HuH-7 (cell line): ENCODE measurements at places on chromosomes 1 and 21.

GRCh38 chr1:202148391-202148790 is 3.9 kb upstream of the ARL8A start:
- DNase-seq = no peak

GRCh38 chr1:178150610-178151009 is 56.7 kb downstream of the RASAL2 start:
- no peak for DNase-seq

DNA sequence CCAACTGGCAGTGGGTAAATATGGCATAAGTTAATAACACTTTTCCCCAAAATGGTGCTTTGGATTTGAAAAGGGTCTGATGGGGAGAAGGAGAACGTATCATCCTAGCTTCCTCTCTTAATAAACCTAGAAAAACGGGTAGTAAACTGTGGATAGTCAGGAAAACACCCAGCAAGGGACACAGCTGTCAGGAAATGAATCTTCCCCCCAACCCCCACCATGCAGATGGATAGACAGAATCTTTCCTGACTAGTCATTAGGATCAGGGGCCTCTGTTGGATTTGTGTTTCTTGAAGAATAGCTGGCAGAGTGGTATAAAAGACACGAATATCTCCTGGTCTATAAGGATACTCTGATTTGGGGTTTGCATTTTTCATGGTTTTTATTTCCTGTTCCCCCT is 22.5 kb upstream of the LAX1 start:
- no peak for DNase-seq

DNA sequence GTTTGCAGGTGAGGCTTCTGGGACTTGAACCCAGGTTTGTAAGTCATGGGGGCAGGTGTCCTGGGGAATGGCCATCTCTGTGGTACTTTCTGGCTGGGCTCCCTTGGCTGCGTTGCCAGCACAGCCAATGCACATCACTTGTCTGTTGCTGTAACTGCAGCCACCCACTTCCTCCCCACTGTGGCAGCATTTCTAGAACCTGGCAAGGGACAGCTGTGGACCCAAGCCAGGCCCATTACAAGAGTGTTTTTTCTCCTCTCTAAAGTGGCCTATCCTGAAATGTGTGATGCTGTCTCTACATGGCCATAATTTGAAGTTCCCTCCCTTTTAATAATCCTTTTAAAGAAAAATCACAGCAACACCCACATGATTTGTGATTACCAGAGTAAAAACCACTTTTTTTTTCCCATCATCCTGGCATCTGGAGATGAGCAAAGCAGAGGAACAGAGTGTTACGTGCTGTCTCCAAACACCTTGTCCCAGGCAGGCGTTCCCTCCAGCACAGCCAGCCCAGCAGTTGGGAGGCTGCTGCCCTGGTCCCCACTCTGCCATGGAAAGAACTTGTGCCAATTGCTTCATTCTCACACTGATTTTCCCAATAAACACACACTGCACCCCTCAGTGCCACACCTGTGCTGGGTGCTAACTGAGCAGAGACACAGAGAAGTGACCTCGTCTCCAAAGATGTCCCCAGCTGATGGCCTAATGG is 360.6 kb upstream of the USP24 start:
- no peak for DNase-seq

DNA sequence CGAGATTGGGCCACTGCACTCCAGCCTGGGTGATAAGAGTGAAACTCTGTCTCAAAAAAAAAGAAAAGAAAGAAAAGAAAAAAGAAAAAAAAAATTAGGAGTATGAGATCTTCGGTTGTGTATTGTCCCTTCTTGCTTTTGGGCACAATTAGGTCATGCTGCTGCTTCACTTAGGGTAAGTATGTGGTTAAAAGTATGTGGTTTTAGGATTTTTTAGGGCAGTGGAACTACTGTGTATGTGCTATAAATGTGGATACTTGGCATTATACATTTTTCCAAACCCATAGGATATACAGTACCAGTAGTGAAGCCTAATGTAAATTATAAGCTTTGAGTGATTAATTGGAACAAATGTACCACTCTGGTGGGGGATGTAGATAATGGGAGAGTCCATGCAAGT is 31.2 kb downstream of the VANGL2 start:
- no peak for DNase-seq

DNA sequence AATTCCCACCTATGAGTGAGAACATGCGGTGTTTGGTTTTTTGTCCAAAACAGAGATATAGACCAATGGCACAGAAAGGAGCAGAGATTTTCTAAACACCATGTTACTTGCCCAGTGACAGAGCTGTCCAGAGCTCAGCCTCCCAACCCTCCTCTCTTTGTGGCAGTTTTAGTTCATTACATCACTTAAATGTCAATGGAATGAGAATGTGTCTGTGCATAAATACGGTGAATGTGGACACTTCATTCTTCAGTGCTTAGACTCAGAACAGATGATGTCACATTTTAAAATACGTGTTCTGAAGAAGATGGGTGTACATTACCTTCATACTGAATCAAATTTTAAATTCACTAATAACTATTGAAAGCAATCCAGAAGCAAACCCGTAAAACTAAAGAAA is 374.9 kb downstream of the DSCAM start:
- DNase-seq = no peak

GRCh38 chr1:71039661-71040262 is 7.9 kb downstream of the PTGER3 start:
- DNase-seq = no peak

DNA sequence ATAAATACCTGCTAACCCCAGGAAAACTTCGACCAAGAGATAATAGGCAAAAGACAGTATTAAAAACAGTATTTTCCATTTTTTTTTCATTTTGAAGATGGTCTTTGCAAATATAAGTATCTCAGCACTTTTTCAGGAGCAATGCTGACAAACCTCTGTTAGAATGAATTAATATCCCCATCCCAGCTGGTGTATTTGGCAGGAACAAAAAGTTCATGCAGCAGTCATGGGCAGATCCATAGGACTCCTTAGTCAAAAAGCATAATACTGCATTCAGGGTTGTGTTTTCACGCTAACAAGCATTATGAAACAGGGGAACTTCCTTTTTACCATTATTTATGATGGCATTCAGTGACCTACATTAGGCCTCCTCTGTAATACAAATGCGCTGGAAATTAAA is 344.0 kb downstream of the ST6GALNAC3 start:
- no peak for DNase-seq
